Right ventricle myocardium superior (tissue), 1 donor: ENCODE measurements at places on chromosomes 7 and 10.

DNA sequence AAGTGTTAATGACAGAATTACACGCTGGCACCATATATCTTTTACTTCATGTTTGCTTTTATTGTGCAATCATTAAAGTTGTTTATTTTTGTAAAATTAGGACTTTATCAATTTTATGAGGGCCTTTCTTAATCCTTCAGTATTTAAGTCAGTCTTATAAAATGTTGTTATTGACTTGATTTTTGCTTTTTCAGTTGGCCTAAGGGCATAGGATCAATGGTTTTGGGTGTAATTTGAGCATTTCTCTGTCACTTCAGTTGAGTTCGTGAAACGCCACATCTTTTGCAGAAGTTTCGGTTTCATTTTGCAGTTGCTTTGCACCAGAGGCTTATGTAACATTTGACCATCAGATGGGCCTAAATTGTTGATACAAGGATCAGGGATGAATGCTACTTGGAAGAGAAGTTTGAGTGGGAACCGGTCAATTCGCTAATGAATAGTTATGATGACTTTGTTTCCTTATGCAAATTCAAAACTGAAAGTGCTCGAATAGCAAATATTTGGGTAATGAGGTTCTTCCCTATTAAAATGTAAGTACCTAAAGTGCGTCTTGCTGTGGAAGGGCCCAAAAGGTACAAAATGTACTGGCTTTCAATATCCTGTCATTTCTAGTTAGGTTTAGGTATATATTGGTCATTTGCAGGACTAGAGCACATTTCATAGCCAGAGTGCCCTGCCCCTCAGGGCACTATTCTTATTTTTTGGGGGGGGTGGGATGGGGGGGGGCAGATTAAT is 340.9 kb downstream of the LRMDA start:
- DNase-seq = no peak

- no peak for DNase-seq
These were observed 786.9 kb upstream of the IGFBP3 start for GRCh38 chr7:46707973-46708372.

DNA sequence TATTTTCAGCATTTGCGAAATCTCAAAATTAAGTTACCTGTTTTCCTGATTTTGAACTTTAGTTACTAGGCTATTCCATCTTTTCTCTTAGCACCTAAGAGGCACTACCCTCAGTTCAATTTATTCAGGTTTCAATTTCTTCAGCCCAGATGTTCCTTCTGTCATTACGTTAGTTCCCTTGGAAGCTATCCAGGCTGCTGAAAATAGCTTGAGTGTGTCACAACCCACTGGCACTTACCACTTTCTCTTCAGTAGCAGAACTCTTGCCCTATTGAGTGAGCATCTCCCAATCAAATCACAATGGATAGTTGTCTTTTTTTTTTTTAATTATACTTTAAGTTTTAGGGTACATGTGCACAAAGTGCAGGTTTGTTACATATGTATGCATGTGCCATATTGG is 332.7 kb upstream of the LRGUK start:
- no peak for DNase-seq

- DNase-seq = no peak
These were observed 61.7 kb upstream of the CNTNAP2 start for GRCh38 chr7:146054909-146055308.

- DNase-seq = no peak
These were observed 111.5 kb downstream of the NPY start for GRCh38 chr7:24395512-24395911.

GRCh38 chr7:78311181-78311580 is 512.6 kb downstream of the PHTF2 start:
- no peak for DNase-seq

DNA sequence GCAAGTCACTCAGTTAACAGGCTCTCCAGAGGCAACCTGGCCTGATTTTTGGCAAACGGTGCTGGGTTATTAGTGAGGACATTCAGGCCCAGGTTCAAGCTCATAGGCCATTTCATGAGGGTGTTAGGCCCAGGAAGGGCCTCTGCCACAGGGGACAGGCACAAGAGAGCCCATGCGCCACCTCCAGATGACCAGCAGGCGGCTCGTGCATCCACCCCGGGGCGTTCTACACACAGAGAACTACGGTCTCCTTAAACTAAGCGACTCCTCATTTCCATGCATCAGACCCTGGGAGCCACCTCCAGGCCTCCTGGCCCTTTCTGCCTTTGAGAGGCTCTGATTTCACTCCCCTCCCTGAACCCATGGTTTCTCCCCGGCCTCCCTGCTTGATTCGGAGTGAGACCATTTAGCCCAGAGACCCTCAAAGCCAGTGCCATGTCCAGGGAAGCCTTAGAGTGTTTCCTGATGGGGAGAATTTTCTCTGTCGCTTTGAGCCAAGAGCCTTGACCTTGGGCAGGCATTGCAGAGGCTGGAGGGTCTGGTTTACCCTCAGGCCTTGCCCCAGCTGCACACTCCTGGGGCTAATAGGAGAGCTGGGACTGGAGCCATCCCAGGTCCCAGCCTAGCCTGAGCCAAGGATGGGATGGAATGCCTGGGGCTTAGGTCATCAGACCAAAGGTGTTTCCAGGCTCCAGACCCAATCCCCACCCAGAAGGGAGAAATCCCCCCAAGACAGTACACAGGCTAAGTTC is 188.0 kb downstream of the GRID1 start:
- DNase-seq = no peak

DNA sequence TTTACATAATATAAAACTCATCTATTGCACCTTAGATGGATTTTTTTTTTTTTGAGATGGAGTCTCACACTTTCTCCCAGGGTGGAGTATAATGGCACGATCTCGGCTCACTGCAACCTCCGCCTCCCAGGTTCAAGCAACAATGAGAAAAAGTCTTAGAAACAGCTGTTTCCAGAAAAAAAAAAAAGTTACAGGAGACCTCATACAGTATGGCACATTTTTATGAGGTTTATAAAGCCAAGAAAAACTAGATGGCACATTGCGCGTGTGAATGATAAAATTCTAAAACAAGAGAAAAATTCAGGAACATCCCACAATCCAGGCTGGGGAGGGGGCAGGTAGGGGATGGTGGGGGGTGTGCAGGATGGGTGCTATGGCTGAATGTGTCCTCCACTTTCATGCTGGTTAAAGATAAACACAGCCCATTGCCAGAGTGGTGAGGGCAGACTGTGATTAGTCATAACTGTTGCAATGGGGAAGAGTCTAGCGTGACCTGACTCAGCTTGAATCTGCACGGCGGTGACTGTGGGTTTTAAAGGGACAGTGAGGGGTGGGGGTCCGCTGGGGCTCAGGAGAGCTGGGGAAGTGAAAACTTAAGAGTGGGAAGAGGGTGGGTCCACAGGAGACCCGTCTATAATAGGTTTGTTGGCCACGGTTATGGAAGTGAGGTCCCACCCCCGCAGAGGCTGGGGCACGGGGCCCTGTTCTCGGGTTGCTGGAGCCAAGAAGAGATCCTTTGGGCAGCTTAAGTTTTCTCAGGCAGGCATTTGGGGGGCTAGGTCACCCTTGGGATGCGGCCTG is 11.9 kb upstream of the LRRC27 start:
- DNase-seq = no peak

GRCh38 chr7:132837529-132837928 is 244.4 kb downstream of the CHCHD3 start:
- no peak for DNase-seq

- DNase-seq = no peak
These were observed 58.0 kb downstream of the MAP3K8 start for GRCh38 chr10:30491916-30492515.

DNA sequence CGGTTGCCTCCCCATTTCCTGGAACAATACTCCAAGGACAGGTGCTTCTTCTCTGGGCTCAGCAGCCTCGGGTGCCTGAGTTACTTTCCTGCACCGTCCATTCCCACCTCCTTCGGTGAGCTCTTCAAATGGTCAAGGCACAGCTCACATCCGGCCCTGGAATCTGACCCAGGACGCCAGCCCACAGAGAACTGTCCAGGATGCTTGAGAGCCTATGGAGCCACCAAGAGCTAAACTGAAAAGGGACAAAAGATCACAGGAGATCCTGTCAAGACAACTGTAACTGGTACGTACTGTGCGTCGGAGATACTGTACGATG is 72.5 kb downstream of the CTBP2 start:
- DNase-seq = no peak

DNA sequence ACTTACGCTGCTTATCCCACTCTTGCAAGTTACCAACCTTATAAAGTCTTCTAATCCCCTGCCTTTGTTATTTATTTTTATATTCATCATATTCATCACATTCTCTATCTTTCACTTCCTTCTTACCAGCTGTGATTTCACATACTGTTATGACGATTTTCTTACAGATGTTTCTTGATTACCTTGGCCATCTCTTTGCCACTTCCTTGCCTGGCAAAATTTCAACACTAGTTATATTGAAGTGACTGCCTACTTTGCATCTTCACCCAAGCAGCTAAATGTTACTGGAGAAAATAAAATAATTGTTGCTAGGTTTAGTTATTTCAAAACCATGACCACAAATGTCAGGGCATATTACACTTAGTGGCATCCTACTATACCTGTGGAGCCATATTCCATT is 8.8 kb upstream of the STEAP4 start:
- DNase-seq = no peak

GRCh38 chr7:37216923-37217322 is 231.7 kb downstream of the ELMO1 start:
- no peak for DNase-seq

GRCh38 chr7:107711301-107711700 is 32.6 kb upstream of the CBLL1 start:
- no peak for DNase-seq

DNA sequence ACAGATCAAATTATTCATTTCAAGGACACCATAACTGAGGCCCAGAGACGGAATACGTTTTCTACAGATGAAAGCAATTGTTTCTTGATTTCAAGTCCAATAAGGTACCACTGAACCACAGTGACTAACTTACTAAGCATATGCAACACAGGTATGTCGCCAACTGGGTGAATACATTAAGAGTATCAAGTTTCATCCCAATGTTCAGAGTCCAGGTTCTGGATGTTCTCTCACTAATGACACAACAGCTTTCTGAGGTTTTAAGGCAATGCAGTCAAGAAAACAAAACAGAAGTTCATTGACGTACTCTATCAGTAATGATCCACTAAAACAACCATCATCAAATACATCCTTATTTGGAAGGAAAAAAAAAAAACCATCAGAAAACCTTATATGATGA is 35.8 kb downstream of the NSUN6 start:
- DNase-seq = no peak

DNA sequence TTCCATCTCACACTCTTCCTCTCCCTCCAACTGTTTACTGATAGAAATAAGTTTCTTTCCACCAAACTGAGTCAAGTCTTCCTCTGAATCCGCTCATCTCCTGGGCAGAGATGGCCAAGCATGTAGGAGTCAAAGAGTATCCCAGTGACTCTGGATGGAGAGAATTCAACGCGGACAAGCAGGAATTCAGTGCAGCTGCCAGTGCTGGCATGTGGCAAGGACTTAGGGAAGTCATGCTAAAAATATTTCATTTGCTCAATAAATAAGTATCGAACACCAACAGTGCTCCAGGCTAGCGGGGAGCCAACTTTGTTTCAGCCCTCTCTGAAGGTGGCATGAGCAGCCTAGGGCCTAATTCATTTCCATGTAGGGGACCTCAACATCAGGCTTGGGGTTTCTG is 351.6 kb upstream of the ZMIZ1 start:
- DNase-seq = no peak

DNA sequence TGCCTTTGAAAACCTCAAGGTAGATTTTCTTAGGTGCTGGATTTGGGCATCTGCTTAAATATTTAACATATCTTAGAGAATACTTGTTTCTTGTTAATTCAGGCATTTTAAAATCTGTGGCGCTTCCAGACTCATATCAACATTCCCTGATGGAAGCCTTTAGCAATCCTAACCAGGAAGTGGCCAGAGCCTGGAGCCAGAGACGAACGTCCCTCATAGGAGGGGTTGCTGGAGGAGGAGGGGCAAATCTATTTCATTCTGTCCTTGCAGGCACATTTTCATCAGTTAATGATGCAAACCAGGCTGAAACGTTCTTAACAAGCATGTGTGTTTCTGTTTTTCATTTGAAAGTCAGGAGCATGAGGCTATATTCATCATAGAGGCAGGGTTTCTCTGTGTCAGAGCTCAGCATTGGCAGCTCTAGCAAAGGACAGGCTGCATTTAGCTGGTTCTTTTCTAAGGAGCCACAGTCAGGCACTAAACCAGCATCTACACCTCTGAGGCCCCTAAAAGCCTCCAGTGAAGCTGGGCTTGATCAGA is 17.8 kb upstream of the IFIT2 start:
- DNase-seq = peak; percentile 67

GRCh38 chr7:117225536-117225935 is 97.3 kb downstream of the WNT2 start:
- DNase-seq = no peak

- DNase-seq = no peak
These were observed 133.3 kb downstream of the STRA8 start for GRCh38 chr7:135366843-135367508.

GRCh38 chr7:44147026-44147991 is 6.2 kb upstream of the MYL7 start:
- DNase-seq = no peak

DNA sequence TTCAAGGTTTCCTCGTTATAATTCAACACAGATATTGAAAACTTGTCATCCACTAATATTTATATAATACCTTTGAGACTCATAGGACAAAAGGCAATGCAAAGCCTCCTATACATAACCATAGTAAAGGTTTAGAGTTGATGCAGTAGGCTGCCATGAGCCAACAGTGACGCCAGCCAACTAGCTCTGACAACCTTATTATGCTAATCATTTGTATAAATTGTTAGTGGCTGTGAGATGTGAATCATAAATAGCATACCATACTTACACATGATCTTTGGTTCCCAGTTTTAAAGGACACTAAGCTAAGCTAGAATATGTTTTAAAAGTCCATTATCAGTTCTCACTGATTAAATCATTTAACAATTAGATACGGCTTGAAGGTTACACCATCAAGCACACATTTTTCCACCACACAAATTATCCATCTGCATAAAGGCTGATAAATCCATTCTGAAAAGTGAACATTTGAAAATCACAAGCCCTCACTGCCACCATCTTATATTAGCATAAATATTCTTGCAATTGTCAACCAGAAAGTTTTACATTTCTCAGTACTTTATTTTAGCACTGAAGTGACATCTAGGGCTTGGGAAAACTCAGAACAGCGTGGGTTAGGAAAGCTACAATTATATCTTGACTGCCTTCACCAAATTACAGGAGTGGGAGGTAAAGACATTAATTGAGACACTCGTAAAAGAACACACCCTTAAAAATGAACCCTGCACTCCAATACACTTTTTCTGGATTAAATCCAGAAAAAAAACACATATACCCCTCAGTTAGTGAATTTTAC is 30.7 kb downstream of the COA1 start:
- no peak for DNase-seq

GRCh38 chr10:18418541-18419215 is 232.7 kb downstream of the NSUN6 start:
- DNase-seq = no peak

DNA sequence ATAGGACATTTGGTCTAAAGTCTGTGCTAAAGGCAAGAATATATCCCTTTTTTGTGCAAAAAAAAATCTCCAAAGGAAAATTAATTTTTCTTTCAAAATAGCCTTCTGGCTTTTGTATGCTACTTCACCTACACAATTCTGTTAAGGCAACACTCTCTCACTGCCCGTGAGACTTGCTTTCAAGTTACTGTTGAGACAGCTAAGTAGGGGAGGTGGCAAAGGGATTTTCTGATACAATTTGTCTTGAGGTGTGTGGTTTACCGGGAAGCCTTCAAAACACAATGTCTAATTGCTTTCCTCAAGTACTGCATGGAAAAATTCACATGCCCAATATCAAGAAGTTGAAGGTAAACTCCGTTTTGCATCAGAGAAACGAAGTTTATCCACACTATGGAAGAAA is 50.8 kb upstream of the RSU1 start:
- DNase-seq = no peak

- peak; percentile 93 for DNase-seq
These were observed 36.8 kb downstream of the CTBP2 start for GRCh38 chr10:125123476-125124114.
